Stimulated activated naive CD8-positive, alpha-beta T cell treated with anti-CD3 and anti-CD28 coated beads, Interleukin-15, amount 100 ng/mL, for 72 hours (primary cell): ENCODE measurements at places on chromosomes 16 and 17.

DNA sequence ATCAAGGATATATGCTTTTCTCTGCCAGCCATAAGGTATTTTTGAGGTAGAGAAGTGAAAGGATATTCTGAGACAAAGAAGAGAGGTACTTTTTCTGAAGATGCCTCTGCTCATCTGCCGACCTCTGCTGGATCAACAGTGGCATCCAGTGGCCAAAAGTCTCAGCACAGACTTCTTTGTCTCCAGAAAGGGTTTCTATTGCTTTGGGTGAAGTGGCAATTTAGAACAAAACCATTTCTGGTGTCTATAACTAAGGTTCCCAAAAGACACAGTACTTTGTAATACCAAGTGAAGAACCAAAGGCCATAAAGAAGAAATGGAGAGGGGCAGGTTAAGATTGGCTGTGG, 155.2 kb upstream of the C17orf78 start:
- peak; percentile 2 for DNase-seq

DNA sequence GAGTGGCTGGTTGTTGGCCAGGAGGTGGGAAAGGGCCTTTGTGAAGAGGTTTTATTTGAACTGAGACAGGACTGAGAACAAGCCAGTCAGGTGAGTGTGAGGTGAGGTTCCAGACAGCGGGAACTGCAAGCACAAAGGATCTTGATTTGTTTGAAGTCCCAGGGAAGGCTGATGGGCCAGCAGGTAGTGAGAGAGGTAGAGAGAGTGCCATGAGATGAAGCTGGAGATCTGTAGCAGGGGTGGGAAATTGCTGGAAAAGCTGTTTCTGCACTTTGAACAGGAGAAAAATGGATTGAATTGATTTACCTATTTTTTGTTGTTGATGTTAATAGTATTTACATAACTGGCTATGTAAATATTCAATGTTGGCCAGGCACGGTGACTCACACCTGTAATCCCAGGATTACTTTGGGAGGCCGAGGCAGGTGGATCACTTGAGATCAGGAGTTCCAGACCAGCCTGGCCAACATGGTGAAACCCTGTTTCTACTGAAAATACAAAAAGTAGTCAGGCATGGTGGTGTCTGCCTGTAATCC, 7.7 kb upstream of the DCTPP1 start:
- DNase-seq, result no peak

- no peak for DNase-seq
Measured at GRCh38 chr17:79595921-79596320, 14.9 kb downstream of the RBFOX3 start.

DNA sequence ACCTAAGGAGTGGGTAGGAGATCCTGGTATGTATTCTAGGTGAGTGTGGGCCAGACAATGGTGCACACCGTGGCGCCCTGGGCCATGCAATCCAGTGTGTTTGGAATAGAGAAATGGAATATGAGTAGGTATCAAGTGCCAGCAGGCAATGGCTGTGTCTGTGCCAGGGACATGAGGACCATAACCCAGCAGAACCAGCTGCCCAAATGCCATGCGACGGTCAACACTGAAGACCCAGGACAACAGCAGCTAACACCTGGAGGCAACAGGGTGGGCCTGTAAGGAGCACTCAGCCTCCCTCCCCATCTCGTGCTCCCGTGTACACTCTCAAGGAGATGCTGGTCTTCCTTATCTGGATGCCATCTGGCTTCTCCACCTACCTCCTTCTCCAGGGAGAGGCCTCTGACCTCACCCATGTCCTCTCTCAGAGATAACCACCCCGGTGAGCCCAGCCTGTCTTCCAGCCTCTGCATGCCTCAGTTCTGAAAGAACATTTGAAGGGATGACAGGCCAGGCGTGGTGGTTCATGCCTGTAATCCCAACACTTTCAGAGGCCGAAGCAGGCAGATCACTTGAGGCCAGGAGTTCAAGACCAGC, 750 bp upstream of the GSDMB start:
- DNase-seq, result no peak

DNA sequence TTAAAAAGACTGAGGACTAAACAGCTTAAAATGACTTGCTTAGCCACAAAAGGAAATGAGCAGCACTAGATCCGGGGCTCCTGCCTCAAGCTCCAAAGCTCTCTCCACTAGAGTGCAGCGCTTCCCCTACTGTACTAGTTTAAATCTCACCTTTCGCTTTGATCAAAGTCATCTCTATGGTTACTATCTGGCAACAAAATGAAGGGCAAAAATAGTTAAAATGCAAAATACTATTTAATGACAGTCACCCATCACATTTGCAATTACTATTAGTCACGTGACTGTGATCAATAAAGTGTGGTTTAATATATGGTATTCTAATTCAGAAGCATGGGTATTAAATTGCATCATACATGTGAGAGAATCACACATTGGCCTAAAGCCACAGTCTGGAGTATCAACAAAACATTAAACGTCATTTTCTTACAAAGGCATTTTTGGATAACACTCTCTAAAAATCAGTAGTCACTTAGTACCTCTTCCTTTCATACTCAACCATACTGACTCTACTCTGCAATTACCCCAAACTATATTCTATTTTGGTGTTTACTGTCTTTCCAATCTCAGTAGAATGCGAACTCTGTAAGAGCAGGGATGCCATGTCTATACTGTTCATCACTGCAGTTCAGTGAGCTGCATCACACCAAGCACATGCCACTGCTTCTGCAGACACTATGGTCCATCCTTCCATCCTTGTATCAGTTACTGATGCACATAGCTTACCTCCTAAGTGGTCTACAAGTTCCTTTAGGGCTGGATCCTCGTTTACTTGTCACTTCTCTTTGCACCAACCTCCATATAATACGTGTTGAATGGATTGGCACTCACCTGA, 6.2 kb downstream of the PSMD12 start:
- peak; percentile 36 for DNase-seq

GRCh38 chr17:34553907-34554306, 25.5 kb upstream of the TMEM132E start:
- no peak for DNase-seq
